ENCODE measurements at places on chromosomes 6 and 20.

DNA sequence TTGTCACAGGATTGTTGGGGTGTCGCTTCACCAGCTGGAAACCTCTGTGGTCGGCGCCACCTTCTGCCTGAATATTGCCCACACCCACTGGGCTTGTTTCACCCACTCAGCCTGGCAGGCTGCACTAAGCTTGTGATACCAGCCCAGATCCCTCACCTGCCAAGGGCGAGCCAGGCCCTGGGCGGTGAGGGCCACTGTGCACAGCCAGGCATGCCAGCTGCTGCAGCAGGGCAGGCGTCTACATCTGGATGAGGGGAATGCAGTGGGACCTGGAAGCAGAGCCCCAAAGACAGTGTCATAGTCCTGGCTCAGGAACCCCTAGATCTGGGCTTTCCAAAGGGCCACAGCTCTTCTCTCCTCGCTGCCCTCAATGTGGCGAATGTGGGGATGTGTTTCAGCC is 1307.5 kb downstream of the GRIK2 start:
- H3K36me3 ChIP-seq: no peaks in the 10 kb centered on the region
- H3K4me1 ChIP-seq: no peaks in the 10 kb centered on the region
- no peak for DNase-seq

GRCh38 chr6:34610819-34611477 is 54.8 kb upstream of the SPDEF start:
- H3K27me3 ChIP-seq: no peaks in the 10 kb centered on the region
- H3K27ac ChIP-seq: no peak overlapping the region
- peaks cover 19% of the 10 kb centered on the region for H3K4me1 ChIP-seq
- peaks cover 4% of the 10 kb centered on the region for H3K36me3 ChIP-seq
- DNase-seq: peak; percentile 90
- no peak overlapping the region for H3K4me3 ChIP-seq

DNA sequence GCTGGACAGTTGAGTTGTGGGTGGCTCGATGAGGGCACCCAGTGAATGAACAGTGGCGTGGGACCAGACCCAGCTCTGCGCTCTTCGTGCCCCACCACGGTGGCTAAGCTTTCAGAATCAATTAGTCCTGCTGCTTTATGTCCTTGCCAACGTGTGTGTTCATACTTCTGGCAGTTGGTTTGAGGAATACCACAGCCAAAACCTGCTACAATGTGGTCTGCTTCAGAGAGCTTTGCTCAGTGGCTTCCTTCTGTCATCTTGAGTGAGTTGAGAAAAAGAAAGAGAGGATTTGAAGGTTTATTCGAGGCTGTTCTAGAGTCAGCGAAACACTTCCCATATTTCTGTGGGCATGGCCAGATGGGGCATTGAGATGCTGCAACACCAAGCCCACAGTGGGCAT is 39.5 kb upstream of the SLC22A2 start:
- H3K27ac ChIP-seq: no peak overlapping the region
- H3K27me3 ChIP-seq: no peaks in the 10 kb centered on the region
- no peaks in the 10 kb centered on the region for H3K36me3 ChIP-seq
- no peak for DNase-seq
- no peaks in the 10 kb centered on the region for H3K4me1 ChIP-seq

- no peaks in the 10 kb centered on the region for H3K27me3 ChIP-seq
- no peaks in the 10 kb centered on the region for H3K36me3 ChIP-seq
- peak overlapping the region; percentile 85 for H3K4me3 ChIP-seq
- peaks cover 38% of the 10 kb centered on the region for H3K4me1 ChIP-seq
Observed at GRCh38 chr6:149750136-149750609, 632 bp downstream of the PCMT1 start.

DNA sequence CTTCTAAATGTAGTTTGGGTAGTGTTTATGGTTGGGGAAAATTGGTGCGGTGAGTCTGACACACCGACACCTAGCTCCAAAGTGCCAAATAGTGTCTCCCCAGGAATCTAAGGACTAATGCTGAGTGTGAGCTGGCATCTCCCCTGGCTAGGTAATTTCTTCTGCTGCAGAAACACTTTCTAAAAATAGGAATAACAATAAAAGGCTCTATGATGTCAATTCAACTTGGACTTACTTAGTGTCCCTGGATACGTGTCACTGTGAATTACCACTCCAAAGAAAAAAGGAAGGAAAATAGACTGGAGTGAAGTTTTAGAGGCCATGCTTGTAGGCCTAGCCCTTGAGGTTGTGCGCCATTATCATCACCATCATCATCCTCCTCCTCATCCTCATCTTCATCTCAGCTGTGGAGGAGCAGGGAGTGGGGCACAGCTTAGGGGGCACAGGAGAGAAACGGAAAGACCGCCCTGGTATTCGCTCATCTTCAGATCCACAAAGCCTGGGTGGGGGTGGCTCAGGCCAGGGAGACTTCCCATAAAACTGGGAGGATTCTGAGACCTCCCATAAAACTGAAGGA is 89.6 kb downstream of the TBC1D7 start:
- no peak for DNase-seq
- H3K4me3 ChIP-seq: no peak overlapping the region
- no peaks in the 10 kb centered on the region for H3K27me3 ChIP-seq
- no peaks in the 10 kb centered on the region for H3K4me1 ChIP-seq

DNA sequence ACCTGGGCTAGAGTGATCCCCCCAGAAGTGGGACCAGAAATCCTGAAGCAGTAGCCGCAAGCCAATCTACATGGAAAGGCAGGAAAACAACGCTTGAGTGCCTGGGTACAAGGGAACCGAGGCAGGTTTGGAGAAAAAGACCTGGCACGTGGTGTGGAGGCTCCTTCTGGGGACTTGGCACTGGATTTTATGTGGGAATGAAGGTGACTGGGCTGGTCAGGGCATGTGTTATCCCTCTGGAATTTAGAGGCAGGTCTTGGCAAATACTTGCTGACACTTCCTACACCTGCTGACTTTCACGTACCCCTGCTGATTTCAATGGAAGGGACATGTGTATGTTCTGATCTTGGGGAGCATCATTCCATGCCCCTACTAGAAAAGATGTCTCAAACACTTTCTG is 25.0 kb upstream of the FAM217A start:
- no peaks in the 10 kb centered on the region for H3K36me3 ChIP-seq
- H3K27me3 ChIP-seq: no peaks in the 10 kb centered on the region

DNA sequence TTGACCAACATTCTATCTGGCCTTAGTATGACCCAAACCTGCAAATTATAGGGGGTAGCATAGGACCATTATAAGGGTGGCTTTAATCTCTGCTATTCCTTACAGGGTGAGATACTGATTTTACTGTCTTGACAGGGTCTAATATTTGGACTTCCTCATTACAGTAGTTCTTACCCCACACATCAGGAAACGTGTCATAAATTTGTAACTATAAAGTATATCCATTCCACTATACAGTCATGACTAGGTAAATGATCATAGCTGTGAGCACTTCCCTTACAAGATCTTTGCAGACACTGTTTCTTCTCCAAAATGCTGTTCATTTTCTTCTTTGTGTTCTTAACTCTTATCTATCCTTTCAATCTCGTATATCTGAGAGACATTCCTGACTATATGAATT is 518.7 kb upstream of the RNF217 start:
- DNase-seq: no peak
- no peaks in the 10 kb centered on the region for H3K36me3 ChIP-seq
- no peak overlapping the region for H3K27ac ChIP-seq
- H3K4me3 ChIP-seq: no peak overlapping the region
